Breast epithelium (tissue), 4 donors: ENCODE measurements at places on chromosomes 2 and 18.

- no peaks in the 10 kb centered on the region for H3K27me3 ChIP-seq
- no peaks in the 10 kb centered on the region for H3K36me3 ChIP-seq
- H3K4me1 ChIP-seq, result no peaks in the 10 kb centered on the region
Observed at GRCh38 chr2:217060516-217060915, 200.7 kb upstream of the TNP1 start.

DNA sequence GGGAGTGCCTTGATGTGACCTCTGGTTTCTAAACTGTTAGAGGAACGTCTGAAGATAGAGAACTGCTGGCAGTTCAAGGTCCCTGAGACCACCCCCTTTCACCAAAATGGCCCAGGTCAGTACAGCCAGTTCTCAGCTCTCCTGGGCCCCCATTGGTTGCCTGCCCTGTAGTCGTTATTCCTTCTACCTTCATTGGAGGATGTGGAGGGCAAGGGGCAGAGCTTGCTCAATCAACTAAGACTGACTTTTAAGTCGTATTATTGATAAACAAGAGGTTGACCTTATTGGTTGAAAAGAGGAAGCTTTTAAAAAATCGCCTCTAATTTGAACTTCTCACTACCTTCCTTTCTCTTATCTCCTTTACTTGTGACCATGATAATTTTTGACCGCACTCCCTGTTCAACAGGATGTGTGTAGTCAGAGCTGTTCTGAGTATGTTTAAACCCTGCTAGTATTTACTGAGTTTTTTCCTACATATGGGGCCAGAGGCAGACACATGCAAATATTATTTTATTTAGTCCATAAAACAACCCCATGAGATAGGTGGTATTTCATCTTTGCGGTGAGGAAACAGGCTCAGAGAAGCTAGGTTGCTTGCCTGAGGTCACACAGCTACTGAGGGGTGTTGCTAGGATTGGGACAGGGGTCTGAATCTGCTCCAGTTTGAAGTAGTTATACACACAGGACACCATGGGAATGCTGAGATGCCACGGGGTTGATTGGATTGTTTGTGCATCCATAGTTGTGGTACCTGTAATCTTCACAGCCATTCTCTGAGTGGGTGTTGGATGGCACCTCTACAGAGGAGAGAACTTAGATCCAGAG, 65.9 kb downstream of the TMEM247 start:
- peak overlapping the region; percentile 98 for H3K27ac ChIP-seq
- H3K27me3 ChIP-seq, result no peaks in the 10 kb centered on the region

GRCh38 chr2:113260991-113261390, 17.7 kb downstream of the PAX8 start:
- no peak overlapping the region for H3K27ac ChIP-seq
- no peak for DNase-seq
- no peaks in the 10 kb centered on the region for H3K36me3 ChIP-seq
- no peak overlapping the region for H3K4me3 ChIP-seq
- H3K27me3 ChIP-seq, result no peaks in the 10 kb centered on the region
- H3K4me1 ChIP-seq, result no peaks in the 10 kb centered on the region

- H3K27me3 ChIP-seq, result no peaks in the 10 kb centered on the region
- H3K36me3 ChIP-seq, result no peaks in the 10 kb centered on the region
- peak overlapping the region; percentile 75 for H3K27ac ChIP-seq
Observed at GRCh38 chr2:188975497-188976102, 1.4 kb downstream of the COL3A1 start.

GRCh38 chr2:215421859-215422461, 13.9 kb downstream of the FN1 start:
- no peaks in the 10 kb centered on the region for H3K27me3 ChIP-seq
- DNase-seq, result no peak
- no peak overlapping the region for H3K4me3 ChIP-seq
- no peak overlapping the region for H3K27ac ChIP-seq
- no peaks in the 10 kb centered on the region for H3K36me3 ChIP-seq

DNA sequence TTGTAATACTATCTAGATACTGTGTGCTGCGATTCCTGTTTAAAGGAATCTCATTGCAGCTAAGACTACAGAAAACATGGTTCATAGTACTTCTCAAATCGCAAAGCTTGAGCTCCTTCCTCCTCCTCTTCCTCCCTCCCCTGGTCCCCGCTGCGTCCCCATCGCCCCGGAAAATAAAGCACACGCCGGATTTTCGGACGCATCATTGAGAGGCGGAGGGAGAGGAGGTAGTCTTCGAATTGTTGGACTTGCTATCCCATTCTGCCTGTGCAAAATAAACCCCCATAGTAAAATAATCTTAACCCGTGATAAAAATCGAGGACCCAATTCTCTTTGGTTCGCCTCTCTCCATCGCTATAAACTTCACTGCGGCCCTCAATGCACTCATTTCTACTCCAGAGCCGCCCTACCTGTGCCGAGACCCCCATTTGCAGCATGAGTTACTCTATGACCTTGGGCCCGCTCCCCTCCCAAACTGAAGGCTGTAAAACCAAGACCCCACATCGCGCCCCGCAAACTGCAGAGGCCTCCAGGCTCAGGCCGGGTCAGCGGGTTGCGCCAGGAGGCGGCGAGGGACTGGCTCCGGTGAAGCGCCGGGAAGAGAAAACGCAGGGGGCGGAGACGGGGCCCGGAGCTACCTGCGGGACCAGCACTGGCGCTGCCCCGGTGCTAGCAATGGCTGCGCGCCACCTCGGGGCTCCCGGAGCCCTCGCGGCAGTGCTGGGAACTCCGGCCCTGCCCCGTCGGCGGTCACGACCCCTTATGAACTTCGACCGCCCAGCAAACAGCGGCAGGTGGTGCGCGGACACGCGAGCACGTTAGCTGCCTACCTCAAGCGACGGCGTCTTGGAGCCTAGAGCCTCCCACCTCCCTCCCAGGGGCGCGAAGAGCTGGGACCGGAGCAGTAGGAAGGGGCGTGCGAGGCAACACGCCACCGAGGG, 649 bp downstream of the ESCO1 start:
- H3K27ac ChIP-seq, result peak overlapping the region; percentile 99
- H3K4me1 ChIP-seq, result no peaks in the 10 kb centered on the region
- peak; percentile 62 for DNase-seq

- peak; percentile 22 for DNase-seq
- H3K27me3 ChIP-seq, result no peaks in the 10 kb centered on the region
- H3K4me1 ChIP-seq, result no peaks in the 10 kb centered on the region
- H3K27ac ChIP-seq, result no peak overlapping the region
Observed at GRCh38 chr2:233092432-233093165, 32.5 kb downstream of the INPP5D start.

DNA sequence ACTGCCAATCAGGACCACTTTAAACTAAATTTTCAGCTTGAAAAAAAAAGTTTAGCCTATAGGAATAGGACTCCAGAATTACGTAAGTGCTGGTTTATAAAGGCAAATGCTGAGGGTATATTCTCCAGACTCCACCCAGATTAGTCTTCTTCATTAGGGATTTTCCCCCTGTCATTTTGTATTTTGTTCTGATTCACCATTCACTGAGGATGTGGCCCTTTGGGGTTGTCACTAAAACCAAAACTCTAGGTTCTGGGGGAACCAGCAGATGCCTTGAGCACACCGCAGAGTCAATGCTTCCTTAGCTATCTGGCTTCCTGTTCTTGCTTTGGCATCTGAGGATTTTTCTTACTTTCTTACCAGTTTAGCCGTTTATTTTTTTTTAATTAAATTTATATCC, 10.5 kb downstream of the SCYGR4 start:
- H3K4me3 ChIP-seq, result no peak overlapping the region
- no peak overlapping the region for H3K27ac ChIP-seq
- H3K27me3 ChIP-seq, result no peaks in the 10 kb centered on the region
- H3K4me1 ChIP-seq, result no peaks in the 10 kb centered on the region

- no peaks in the 10 kb centered on the region for H3K27me3 ChIP-seq
- no peak overlapping the region for H3K4me3 ChIP-seq
- DNase-seq, result no peak
Observed at GRCh38 chr2:155930312-155930711, 402.2 kb downstream of the NR4A2 start.

GRCh38 chr2:217013926-217014325, 154.1 kb upstream of the TNP1 start:
- H3K27ac ChIP-seq, result no peak overlapping the region
- H3K36me3 ChIP-seq, result no peaks in the 10 kb centered on the region
- no peaks in the 10 kb centered on the region for H3K27me3 ChIP-seq
- H3K4me3 ChIP-seq, result no peak overlapping the region
- DNase-seq, result no peak

GRCh38 chr18:62412231-62412979, 87.3 kb downstream of the TNFRSF11A start:
- no peaks in the 10 kb centered on the region for H3K27me3 ChIP-seq
- no peaks in the 10 kb centered on the region for H3K4me1 ChIP-seq
- H3K36me3 ChIP-seq, result no peaks in the 10 kb centered on the region
- H3K27ac ChIP-seq, result no peak overlapping the region

DNA sequence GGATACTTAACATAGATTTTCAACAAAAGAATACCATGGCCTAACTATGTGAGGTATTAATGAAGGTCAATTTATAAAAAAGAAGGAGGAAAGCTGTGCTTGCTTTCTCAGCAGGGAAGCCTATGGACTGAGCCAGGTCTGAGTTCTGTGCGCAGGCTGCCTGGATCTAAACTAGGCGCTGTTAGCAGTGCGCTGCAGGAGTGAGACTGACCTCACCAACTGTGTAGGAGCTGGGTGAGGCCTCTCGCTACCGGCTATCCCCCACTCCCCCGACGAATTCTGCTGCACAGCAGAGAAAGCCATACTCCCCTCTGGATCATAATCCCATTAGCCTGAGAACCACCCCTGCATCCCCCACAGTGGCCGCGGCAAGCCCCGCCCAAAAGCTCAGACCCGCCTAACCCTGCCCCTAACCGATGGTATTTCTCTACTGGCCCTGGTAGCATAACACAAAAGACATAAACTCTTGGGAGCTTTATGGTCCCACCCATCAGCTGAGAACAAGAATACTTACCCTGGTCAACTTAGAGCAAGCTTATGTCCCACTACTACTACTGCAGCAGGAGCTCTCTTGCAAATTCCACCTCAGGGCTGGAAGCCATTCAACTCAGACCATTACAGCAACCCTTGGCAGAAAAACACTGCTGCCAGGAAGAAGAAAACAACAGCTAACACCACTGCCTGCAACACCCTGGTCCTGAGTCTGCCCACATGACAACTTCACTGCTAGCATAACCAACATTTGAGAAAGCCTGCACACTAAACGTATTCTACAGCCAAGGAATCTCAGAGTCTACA, 28.0 kb downstream of the SULT1C2 start:
- no peaks in the 10 kb centered on the region for H3K36me3 ChIP-seq
- no peak overlapping the region for H3K4me3 ChIP-seq
- no peak for DNase-seq
- H3K4me1 ChIP-seq, result no peaks in the 10 kb centered on the region
- H3K27ac ChIP-seq, result no peak overlapping the region

DNA sequence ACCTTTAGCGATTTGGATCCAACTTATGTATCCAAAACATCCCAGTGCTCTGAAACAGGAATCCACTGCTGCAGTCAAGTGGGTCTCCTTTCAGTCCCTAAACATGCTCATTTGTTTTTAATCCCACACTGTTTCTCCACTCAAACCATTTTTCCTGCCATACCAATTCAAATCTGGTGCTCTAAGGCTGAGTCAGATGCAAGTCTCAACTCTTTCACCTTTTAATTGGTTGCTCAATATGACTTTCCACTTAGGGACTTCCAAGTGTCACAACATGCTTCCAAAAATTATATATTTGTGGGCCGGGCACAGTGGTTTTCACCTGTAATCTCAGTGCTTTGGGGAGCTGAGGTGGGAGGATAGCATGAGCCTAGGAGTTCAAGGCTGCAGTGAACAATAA, 113.4 kb upstream of the TANK start:
- DNase-seq, result no peak
- H3K27ac ChIP-seq, result no peak overlapping the region
- H3K4me1 ChIP-seq, result no peaks in the 10 kb centered on the region
- no peak overlapping the region for H3K4me3 ChIP-seq
- no peaks in the 10 kb centered on the region for H3K27me3 ChIP-seq

GRCh38 chr2:218810256-218810655, 21.3 kb downstream of the PRKAG3 start:
- H3K36me3 ChIP-seq, result peaks cover 8% of the 10 kb centered on the region
- H3K4me1 ChIP-seq, result peaks cover 4% of the 10 kb centered on the region
- H3K27ac ChIP-seq, result no peak overlapping the region

DNA sequence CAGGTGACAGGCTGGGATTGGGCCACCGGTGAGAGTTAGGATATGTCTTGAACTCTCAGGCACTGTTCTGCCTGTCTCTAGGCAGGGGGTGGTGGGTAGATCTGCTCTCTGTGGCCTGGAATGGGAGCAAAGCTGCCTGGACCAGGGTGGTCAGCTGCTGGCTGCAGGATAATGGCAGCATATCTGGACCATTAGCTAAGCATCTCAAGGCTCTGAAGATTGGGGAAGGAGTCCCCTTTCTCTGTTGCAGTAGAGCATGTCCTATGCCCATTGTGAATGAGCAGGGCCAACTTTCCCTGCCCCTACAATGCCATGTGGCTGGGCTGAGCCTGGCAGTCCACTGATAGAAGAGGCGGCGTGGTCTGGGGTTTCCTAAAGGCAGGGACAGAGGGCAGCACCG, 34.6 kb downstream of the LOXHD1 start:
- no peak overlapping the region for H3K4me3 ChIP-seq
- no peak overlapping the region for H3K27ac ChIP-seq
- no peaks in the 10 kb centered on the region for H3K27me3 ChIP-seq
- H3K4me1 ChIP-seq, result no peaks in the 10 kb centered on the region
